ENCODE measurements at places on chromosomes 3 and 15.

DNA sequence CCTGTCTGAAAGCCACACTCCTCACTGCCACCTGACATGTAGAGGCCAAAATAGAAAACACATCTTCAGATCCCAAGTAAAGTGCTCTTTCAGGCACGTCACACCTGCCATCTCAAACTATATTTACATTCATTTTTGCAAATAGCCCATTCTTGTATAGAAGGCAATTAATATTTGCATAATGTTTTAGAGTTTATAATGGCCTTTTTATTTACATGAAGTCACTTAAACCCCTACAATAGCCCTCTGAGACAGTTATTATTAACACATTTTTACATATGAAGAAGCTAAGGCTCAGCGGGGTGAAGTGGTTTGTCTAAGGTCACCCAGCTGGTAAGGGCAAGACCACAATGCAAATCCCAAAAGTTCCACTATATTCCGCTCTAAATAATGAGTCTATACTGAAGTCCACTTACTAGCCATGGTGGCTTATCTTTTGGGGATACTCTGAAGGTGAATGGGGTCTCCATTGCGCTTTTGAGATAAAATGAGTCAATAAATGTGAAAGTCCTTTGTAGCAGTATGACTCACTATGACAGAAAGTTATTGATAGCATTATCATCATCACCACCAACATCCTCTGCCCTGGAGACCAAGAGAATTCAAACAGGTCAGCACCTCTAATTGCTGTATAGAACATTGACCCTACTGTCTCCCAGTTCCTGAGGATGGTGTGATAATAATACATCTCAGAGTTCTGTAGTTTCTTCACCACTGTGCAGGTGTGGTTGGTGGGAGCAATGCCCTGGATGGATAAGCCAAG is 155.9 kb upstream of the BCL6 start:
- DNase-seq: no peak

GRCh38 chr15:34239151-34239808 is 14.5 kb downstream of the EMC4 start:
- no peak for DNase-seq

DNA sequence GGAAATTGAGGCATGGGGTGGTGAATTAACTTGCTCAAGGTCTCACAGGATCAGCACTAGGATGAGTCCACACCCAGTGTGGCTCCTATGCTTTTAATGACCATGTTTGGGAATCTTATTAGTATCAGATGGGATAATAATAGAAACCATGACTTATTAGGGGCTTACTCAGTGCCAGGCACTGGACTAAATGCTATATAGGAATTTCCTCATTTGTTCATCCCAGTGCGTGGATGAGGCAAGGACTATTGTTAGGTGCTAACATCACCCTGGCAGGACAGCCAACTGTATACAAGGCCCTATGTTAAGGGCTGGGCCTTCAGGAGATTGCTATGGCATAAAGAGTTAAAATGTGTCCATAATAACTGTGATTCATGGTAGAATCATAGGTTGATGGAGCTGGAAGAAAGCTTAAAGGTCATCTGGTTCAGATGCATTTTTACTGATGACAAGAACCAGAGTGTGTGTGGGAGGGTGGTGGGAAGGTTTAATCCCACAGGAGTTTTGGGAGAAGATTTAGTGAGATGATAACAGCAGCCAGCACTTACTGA is 4.7 kb upstream of the FEM1B start:
- no peak for DNase-seq

- no peak for DNase-seq
Measured at GRCh38 chr3:112364291-112364690, 31.3 kb downstream of the CD200 start.

GRCh38 chr3:43255662-43256061 is 30.7 kb upstream of the SNRK start:
- no peak for DNase-seq

DNA sequence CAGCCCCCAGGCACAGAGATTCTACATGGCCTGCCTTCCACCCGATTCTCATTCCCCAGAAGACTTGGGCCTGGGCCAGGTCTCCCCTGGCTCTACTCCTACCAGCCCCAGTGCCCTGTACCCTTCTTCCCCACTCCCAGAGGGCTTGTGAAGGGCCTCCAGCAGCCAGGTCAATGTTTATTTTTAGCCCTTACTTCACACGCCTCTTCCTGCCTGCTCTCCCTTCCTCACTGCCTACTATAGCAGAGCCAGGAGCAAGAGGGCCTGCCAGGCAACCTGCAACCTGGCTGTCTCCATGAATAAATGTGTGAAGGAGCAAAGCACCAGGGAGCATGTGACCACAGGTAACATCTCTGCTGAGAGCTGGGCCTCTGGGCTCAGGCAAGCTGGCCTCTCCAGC is 26.4 kb upstream of the APEH start:
- no peak for DNase-seq

- DNase-seq: no peak
Measured at GRCh38 chr15:86229936-86230335, 150.3 kb downstream of the AGBL1 start.

DNA sequence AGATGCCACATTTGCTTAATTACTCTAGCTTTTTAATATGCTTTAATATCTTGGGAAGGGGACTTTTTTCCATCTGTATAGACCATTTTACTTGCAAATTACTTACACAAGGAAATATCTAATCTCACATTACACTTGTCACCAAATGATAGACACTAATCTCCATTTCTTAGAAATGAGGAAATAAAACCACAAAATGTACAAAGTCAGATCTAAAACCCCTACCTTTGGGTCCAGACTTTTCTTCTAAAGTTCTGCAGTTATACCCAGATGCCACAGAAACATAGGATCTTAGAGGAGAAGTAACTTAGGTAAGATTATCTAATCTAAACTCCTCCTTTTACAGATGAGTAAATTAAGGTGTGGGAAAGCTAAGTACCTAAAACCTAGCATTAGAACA is 44.3 kb downstream of the CD200R1L start:
- DNase-seq: no peak

- DNase-seq: no peak
Measured at GRCh38 chr3:9500108-9501050, 53.2 kb downstream of the LHFPL4 start.

Data from NCI-H446 treated with DMSO at 0.1 percent for 48 hours (cell line).